GM03348 (cell line): ENCODE measurements at places on chromosomes 1 and 21.
A peak's percentile ranks its signal among the peaks of the same experiment; 100 is the strongest.

DNA sequence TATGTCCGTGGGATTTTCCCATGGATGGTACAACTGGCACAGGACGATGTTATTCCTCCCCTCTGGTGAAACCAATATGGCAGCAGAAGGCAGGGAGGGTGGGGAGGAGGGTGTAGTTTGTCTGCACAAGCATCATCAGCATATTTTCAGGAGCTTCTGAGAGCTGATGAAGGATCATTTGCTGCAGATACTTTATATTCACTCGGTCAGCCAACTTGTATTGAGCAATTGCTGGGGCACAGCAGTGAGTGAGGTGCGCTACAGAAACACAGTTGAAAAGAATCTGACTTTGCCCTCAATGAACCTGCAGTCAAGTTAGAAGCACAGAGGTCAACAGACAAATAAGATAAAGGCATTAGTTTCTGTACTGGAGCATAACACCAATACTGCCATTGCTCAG lies 13.0 kb downstream of the PKP1 start:
- DNase-seq, result no peak

DNA sequence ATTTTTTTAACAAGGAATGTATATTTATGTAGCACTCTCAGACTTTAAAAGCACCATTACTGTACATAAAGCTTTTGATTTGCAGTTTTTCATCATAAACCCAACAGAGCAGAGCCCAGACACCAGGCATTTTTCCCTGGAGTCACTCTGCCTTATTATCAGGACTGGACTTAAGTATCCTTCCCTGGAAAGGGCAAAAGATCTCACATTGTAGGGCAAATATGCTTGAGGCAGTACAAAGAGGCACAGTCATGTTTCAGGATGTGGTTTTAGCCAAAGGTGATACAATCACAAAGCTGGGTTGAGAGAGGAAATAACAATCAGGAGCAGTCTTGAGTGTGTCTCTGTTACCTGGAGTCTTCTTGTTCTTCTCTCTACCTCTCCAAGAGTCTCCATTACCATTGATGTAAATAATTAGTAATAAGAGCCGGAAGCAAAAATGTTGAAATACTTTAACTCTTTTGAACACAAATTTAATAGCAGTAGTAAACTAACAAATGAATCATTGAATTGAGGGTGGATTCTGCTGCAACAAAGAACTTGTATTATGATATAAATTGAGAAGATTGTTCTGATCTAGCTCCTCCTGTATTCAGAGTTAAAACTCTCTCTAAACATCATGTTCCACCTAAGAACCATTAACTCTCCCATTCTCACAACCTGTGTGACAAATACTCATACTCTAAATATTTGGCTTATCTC lies 160.5 kb downstream of the LTN1 start:
- DNase-seq, result no peak

- DNase-seq, result no peak
Measured at GRCh38 chr1:55150880-55151588, 64.1 kb downstream of the USP24 start.

DNA sequence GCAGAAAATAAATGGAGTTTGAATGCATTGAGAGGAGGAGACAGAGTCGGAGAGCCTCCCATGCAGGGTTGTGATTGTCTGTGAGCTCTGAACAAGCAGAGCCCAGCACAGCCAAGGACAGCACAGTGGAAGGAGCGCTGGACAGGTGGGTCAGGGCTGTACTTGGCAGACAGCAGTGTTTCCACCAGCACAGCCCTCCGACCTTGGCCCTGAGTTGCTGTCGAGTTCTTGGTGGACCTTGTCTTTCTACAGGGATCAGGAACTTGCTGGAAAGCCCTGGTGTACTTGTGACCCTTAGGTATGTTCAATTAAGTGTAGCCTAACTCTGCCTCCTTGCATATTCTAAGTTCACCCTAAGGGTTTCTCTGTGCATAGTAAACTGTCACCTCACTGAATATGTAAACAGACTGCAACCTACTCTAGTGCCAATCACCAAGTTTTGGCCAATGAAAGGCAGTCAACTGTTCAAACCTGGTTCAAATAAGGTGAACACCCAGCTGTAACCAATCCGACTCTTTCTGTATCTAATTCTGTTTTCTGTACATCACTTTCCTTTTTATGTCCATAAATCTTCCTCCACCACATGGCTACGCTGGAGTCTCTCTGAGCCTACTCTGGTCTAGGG lies 86.6 kb upstream of the SLC25A33 start:
- no peak for DNase-seq

DNA sequence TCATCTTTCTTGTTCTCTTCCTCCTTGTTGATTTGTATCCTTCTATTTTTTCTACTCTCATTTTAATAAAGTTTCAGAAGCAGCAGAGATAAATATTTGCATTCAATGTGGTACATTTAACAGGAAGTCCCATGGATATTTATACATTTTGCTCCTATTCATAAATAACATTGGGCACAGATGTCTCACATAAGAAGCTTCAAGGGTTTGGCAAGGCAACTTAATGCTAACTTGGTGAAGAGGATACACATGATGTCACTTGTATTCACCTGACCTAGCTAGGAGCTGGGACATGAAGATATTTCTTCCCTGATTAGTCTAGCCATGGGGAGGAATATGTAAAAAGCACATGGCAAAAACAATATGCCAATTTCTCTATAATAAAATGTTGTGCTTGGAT lies 65.1 kb upstream of the DUSP10 start:
- no peak for DNase-seq

DNA sequence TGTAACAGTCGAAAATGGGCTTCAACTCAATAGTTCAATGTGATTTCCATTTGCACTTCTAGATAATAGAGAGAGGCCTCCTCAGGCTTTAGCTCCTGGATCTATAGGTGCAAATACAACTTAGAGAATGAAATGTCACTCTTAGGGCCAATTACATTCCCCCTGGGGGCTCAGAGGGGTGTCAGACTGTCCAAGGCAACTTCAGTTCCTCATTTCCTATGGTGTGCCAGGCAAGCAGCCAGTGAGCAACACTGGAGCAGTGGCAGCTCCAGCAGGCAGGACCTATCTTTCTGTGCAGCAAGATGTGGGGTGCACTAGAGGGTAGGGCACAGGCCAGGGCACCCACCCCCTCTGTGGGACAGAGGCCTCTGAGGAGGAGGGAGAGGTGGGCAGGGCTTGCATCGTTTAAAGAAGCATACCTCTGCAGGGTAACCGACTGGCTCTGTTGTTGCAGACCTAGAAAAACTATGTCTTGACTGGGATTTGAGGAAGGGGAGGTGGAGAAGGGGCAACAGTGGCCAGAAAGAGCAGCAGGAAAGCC lies 97.3 kb downstream of the SUSD4 start:
- DNase-seq, result no peak

DNA sequence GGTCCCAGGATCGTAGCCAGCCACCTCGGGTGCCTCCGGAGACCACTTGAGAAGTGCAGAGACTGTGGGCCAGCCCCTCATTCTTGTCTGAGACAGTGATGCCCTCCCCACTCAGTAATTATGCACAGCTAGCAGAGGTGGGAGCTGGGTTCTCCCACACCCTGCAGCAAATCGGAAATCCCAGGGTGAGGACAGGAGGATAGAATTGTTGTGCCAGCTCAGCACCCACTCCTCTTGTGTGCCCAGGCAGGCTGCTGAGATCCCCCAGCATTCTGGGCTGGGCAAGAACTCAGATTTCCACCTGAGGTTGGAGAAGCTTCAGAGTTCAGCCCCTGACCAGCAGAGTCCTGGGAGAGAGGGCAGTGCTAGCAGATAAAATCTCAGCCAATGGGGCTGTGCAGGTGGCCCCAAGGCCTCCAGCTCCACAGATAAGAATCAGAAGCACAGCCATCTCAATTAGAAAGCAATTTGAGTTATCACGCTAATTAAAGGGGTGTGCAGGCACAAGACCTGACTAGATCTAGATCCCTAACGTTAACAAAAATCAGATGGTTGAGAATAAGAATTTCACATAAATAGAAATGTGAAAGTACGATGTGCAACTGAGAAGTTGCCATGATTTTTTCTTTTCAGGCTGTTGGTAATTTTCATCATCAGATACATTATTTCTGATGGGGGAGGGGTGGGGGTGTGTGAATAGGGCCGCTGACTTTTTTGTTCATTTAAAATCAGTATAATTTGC lies 45.5 kb upstream of the IRF2BP2 start:
- no peak for DNase-seq

- DNase-seq, result peak; percentile 48
Measured at GRCh38 chr1:52534928-52535764, 17.7 kb downstream of the TUT4 start.

GRCh38 chr1:19327736-19328135 lies 15.6 kb downstream of the SLC66A1 start:
- no peak for DNase-seq

- peak; percentile 82 for DNase-seq
Measured at GRCh38 chr1:59484096-59484495, 187.2 kb downstream of the FGGY start.

DNA sequence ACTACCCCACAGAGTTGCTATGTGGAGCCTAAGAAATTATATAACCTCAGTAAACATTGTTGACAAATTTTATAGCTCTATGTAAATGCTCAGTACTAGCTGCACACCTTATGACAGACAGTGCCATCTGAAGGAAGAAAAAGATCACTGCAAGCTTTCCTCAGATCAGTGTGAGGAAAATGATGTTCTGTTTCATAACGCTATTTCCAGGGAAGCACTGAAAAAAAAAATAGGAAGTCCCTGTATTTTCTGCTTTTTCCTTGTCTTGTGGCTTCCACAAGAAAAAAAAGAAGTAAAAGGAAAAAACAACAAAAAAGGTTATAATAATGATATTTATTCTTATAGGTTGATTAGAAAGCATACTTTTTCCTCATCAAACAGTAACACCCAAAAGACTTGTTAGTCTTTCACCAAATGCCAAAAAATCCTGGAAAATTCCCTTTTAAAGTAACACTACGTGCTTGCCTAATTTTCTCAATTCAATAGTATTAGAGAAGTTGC lies 23.2 kb downstream of the LYST start:
- peak; percentile 60 for DNase-seq

DNA sequence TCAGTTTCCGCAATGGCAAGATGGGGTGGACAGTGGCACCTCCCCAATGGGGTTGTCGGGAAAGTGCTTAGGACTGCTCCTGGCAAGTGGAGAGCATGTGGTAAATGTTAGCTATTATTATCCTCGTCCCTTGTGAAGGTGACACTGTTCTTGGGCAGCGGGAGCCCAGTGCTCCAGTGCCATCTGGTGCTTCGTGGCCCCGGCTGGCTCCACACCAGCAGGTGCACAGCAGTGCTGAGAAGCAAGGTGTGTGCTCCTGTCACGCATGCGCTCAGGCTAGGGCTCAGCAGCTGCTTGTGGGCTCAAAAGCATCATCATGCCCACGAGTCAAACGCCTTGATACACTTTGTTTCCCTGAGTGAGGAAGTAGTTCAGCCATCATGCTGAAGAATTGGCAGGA lies 24.9 kb upstream of the KCNC4 start:
- DNase-seq, result no peak

DNA sequence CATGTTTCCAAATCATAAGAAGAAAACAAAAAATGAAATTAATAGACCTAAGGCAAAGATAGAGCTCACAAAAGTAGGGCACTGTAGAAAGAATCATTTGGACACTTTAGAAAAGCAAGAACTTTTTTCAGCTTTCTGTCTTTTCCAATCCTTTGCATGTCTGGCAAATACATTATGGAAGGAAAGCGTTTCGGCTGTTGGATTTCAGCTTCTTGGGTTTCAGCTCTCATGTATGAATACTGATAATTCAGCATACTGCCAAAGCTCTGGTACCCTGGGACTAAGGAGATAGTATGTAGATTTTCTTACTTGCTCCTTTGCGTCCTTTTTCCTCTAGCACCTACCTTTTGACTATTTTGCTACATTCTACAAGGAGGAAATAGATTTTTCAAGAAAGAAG lies 375.9 kb downstream of the BRINP3 start:
- no peak for DNase-seq

DNA sequence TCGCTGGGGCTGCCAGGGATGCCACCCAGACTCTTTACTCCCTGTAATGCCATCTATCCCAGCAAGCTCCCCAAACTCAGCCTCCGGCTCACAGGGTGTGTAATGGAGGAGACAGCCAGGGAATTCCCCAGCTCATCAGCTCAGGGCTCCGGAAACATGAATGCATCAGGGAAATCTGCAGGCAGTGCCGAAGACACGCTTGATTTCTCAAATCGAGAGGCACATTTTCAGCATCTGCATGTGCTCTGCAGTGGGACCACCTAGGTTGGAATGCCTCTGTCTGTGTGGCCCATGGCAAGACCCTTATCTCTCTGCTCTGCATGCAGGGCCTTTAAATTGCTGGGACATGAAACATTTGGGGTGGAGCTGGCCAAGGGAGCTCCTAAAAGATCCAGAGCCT lies 170.1 kb downstream of the TRABD2B start:
- DNase-seq, result no peak

DNA sequence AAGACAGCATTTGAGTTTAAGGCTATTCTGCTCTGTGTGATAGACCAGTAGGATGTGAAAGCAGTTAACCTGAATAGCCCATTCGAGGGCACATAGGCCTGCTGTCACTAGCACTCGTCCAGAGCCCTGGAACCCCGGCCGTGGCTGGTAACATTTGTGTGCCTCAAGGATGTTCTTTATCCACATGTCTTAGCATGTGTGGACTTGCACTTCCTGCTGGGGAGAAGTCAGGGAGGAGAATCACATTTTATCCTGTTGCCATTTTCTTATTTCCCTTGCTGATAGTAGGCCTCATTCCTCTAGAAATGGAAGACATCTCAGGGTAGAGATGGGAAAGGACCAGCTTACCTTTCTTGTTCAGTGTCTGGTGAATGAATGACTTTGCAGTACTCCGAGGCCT lies 54.7 kb downstream of the VPS13D start:
- DNase-seq, result no peak

GRCh38 chr1:237005674-237006073 lies 1.4 kb upstream of the MT1HL1 start:
- DNase-seq, result no peak

DNA sequence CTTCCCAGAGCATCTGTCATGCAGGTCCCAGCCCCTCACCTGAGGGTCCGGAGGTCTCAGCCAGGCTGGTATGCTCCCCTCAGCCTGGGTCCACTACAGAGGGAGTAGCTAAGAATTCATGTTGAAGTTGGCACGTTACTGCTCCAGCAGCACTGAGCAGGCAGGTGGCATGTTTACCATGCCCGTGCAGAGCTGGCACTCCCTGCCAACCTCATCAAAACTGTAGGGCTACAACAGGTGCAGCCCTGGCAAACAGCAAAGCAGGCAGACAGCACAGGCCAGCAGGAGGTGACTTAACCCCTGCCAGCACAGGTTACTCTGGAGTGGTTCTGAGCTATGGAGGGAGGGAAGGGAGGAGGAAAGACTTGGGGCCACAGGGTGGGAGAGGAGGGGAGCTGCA lies 46.4 kb downstream of the NUAK2 start:
- DNase-seq, result no peak

- no peak for DNase-seq
Measured at GRCh38 chr21:40696246-40696645, 150.7 kb downstream of the DSCAM start.

DNA sequence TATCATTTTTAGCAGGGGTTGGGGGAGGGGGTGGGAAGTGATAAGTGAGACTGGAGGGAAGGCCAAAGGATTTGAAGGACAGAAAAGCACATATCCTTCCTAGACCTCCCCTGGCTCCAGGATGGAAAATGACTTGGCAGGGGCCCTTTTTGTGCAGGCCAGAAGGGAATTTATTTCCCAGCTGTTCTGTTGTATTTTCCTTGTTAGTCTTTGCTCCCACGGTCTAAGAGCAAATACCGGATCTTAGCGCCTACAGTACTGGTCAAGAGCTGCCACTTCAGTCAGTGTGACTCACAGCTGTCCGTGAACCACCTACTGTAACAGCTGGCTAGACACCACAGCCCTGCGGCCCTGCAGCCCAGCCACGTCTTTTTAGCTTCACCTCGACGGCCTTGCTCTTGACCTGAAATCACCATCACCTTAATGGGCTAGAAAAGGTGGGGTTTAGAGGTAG lies 51.0 kb upstream of the ERRFI1 start:
- DNase-seq, result peak; percentile 82

GRCh38 chr21:38820471-38821239 lies 14.9 kb downstream of the ETS2 start:
- DNase-seq, result no peak
